HTR-8/SVneo (cell line): ENCODE measurements at places on chromosomes 5 and 9.

GRCh38 chr5:137605411-137605810 lies 106.3 kb upstream of the SPOCK1 start:
- peak; percentile 45 for DNase-seq

DNA sequence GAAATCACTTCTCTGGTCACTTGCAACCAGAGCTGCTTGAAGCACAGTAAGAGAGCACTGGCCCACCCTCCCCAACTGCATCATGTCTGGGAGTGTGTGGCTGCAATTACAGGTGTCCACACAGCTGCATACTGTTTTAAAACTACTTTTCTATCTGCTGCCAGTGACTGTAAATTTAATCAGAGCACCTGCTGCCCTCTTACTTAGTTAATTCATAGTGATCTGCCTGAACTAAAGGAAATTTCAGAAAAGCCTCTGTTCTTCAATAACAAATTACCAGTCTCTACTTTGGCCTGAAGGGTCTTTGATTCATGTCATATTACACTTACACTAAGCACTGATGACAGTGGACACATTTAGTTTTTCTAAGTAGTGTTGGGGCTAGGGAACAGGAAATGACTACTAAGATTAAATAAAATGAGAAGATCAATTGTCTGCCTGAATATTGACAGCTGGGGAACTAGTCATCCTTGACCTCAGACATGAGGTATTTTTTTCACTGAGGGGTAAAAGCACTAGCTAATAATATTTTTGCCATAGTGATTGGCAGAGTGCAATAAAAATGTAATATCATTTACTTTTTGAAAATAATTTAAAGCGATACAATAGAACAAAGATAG lies 788.9 kb upstream of the GRAMD2B start:
- DNase-seq = no peak

- DNase-seq = no peak
Measured at GRCh38 chr5:52998552-52999313, 9.6 kb downstream of the ITGA2 start.

DNA sequence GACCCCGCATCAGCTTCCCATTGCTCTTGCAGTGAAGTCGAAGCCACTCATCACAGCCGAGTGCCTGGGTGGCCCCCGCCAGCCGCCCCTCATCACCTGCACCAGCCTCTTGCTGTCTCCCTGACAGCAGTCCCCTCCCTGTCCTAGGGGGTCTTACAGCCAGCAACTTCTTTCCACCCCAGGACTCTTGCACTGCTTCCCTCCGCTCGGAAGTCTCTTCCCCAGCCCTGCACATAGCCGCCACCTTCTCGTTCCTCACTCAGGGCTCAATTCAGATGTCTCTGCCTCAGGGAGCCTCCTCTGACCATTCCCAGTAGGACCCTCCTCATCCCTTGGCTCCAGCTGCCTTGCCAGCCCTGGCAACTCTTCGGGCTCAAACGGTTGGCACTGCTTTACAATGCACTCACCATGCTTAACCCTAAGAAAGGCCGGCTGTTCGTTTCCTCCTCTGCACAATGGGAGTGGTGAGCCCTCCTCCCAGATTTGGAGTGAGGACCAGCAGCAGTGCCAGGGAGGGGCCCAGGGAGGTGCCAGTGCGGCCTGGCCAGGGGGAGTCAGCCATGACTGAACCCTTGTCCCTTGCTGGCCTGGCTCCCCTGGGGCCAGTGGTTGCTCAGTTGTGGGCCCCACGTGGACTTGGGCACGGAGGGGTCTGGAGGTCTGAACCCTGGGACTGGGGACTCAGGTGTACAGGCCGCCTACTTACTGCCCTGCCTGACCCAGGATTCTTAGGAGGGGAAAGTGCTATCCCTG lies 6.1 kb downstream of the TCF7 start:
- DNase-seq = no peak

DNA sequence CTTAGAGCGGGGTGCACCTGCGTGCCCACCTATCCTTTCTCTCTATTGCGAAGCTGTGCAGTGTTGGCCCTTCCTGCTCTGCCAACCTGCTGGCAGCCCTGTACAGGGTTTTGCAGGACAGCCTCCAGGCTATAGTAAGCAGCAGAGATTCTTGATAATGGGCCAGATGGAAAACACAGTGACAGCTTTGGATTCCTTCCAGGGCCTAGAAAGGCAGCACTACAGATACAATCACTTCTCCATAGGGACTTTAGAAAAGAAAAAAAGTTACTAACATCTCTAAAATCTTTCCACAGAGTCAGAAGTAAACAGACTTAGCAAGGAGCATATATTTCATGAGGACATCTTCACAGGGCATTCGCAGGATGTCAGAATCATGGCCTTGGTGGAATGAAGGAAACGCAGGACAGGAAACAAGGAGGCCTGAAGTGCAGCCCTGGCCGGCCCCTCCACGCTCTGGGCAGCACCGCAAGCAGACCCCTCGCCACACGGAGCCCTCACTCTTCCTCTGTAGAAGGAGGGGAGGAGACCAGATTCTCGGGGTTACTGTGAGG lies 172.1 kb upstream of the GAS1 start:
- DNase-seq = peak; percentile 7

DNA sequence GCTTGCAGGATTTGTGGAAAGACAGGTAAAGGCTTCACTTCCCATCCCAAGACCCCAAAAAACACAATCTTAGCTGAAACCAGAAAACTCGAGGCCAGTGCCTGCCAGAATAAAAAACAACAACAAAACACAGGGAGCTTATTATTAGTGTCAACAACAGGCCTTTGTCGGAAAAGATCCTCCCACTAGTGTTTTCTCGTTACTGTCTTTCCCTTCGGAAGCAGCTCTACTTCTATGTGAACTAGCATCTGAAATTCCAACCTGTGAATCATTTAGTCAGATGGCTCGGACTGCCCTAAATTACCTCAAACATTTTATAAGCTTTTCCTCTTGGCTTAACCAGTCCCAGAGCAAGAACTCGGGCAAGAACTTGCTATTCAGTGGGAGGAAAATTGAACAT lies 122.2 kb upstream of the GNA14 start:
- DNase-seq = no peak

DNA sequence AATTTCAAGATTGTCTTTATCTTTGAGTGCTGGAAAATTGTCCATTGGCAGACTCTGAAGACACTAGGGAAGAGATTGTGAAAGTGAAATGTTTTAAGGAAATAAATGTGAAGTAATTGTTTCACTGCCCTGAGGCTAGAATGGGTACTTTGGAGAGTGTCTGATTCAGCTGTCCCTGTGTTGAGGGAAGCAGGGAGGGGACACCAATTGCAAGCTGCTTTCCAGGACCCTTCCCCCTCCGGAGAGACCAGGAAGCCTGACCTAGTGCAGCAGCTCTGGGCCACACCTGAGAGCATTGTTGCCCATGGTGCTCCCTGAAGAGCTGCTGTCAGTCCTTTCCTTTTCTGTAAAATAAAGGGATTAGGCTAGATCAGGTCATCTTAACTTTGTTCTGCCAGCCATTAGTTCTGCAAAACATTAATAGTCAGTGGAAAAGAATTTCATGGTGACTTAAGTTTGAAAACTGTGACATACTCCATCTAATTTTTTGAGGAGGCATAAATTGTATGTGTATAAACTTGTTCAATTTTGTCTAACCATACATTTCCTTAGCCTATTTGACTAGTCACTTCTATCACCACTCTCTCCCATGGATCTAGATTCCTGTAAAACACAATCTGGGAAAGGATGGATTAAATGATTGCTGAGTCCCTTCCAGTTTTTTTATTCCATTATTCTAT lies 18.8 kb downstream of the MAP1B start:
- DNase-seq = no peak
